MM.1S (cell line): ENCODE measurements at places on chromosomes 11 and 22.

DNA sequence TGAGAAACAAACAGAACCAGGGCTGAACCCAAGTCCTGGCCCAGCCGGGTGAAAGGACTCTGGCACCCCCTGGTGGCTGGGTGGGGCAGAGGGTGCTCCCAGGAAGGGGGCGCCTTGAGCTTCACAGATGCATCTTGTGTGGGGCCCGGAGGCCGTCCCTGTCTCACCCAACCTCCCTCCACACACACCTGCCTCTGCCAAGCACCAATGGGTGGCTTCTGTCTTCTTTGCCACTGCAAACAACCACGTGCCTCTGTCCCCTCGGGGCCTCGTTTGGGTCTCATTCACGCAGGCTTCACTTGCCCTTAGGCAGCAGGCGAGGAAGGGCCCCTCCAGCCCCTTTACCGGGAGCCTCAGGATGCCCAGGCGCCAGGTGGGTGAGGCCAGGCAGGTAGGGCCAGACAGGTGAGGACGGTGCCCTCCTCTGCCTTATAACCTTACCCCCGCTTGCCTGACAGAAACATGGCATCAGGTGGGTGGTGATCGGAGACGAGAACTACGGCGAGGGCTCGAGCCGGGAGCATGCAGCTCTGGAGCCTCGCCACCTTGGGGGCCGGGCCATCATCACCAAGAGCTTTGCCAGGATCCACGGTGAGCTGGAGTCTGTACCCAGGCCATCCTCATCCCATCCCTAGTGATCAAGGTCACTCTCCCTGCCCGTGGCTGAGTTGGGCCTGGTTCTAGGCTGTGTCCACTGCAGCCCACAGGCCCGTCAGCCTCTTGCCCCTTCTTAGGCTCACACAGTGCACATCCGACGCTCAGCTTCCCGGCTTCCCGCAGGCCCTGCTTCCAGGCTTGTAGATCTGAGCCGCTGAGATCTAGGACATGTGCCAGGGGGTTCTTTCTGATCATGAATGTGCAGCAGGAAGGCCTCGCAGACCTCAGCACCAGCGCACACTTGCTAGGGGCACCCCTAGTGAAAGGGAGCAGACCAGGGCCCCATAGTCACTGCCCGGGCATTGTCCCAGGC, 17.2 kb downstream of the POLR3H start:
- no peak overlapping the region for H3K4me3 ChIP-seq
- H3K4me1 ChIP-seq, result no peaks in the 10 kb centered on the region
- DNase-seq, result peak; percentile 30
- H3K36me3 ChIP-seq, result peaks cover 13% of the 10 kb centered on the region
- no peaks in the 10 kb centered on the region for H3K27me3 ChIP-seq

- H3K27ac ChIP-seq, result no peak overlapping the region
- DNase-seq, result no peak
- no peaks in the 10 kb centered on the region for H3K4me1 ChIP-seq
- H3K36me3 ChIP-seq, result no peaks in the 10 kb centered on the region
- H3K4me3 ChIP-seq, result no peak overlapping the region
Measured at GRCh38 chr11:78708388-78708787, 133.7 kb upstream of the NARS2 start.

DNA sequence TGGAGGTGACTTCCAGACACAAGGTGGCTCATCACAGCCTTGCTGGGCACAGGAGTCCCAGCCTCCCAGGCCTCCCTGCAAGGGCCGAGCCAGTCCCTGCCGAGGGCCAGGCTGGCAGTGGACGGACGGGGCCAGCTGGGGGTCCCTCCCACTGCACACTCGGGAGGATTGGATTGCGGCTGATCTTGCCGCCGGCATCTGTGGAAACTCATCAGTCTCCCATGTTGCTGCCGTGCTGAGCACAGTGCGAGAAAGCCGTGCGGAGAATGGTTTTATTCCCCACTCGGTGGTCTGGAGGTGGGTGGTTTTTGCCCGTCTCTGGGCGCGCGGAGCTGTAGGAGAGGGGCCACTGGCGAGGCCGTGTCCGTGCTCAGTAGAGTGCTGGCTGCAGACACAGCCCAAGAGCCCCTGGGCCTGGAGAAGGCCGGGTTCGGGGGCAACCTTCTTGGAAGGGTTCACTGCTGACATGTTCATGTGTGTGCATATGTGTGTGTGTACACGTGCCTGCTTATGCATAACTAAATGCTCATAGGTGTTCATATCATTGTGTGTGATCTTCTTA, 1246.4 kb downstream of the BRD1 start:
- no peaks in the 10 kb centered on the region for H3K4me1 ChIP-seq
- no peak overlapping the region for H3K27ac ChIP-seq
- H3K36me3 ChIP-seq, result no peaks in the 10 kb centered on the region
- no peak overlapping the region for H3K4me3 ChIP-seq
- no peaks in the 10 kb centered on the region for H3K27me3 ChIP-seq
- DNase-seq, result no peak

- no peak overlapping the region for H3K4me3 ChIP-seq
- no peak overlapping the region for H3K27ac ChIP-seq
- peaks cover 18% of the 10 kb centered on the region for H3K4me1 ChIP-seq
- no peaks in the 10 kb centered on the region for H3K36me3 ChIP-seq
- no peaks in the 10 kb centered on the region for H3K27me3 ChIP-seq
Measured at GRCh38 chr11:114348200-114349191, 51.8 kb downstream of the C11orf71 start.

DNA sequence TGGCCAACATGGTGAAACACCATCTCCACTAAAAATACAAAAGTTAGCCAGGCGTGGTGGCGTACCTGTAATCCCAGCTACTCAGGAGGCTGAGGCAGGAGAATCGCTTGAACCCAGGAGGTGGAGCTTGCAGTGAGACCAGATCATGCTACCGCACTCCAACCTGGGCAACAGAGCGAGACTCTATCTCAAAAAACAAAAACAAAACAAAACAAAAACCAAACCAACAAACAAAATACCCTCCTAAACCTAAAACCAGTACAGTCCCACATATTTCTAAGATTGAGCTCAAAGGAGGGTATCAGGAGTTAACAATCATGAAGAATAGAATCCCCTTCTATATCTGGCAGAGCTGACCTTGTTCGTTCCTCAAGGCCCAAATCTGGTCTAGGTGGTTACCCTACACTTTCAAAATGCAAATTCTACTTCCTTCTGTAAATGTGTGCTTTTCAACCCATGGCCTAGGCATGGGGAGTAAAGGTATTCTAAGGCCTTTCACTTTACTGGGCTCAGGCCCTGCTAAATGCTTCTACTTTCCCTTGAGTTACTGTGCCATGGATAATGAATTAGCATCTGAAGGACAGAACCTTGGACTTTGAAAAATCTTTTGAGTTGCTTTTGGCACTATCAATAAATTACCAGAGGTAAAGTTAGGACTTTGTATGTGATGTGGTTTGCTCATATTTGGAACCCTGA, 10.4 kb upstream of the PPP2R1B start:
- peak; percentile 61 for DNase-seq
- H3K4me1 ChIP-seq, result peaks cover 11% of the 10 kb centered on the region
- H3K36me3 ChIP-seq, result no peaks in the 10 kb centered on the region
- no peak overlapping the region; the same call in 1 of the 2 replicates for H3K27ac ChIP-seq

GRCh38 chr11:45094958-45095690, 51.3 kb upstream of the PRDM11 start:
- no peaks in the 10 kb centered on the region for H3K36me3 ChIP-seq
- no peak for DNase-seq
- no peaks in the 10 kb centered on the region; the same call in 1 of the 2 replicates for H3K27me3 ChIP-seq
- no peaks in the 10 kb centered on the region for H3K4me1 ChIP-seq
- H3K27ac ChIP-seq, result no peak overlapping the region

DNA sequence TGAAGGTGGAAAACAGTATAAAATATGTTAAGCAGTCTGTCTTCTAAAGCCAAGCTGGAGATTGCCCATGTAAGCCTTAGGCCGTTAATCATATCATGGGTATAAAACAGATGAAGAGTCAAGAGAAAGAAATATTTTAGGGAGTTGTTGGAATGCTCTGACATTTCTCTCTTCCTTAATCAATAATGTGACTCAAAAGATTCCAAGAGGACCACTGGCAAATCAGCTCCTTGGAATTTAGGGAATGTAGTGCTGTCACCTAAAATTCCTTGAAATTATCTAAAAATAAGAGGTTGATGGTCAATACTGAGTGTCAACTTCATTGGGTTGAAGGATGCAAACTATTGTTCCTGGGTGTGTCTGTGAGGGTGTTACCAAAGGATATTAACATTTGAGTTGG, 525.9 kb downstream of the KCNA4 start:
- DNase-seq, result no peak
- H3K4me1 ChIP-seq, result no peaks in the 10 kb centered on the region
- no peaks in the 10 kb centered on the region for H3K36me3 ChIP-seq
- no peaks in the 10 kb centered on the region for H3K27me3 ChIP-seq
- H3K27ac ChIP-seq, result no peak overlapping the region
- H3K4me3 ChIP-seq, result no peak overlapping the region
